ENCODE measurements at places on chromosomes 6 and 20. TPM values are rescaled to one million over a fixed set of nuclear protein-coding genes. Genes with fewer than 3 reads are reported as not detected.

- peak; percentile 40 for DNase-seq
- no peak overlapping the region for H3K4me3 ChIP-seq
- no peaks in the 10 kb centered on the region for H3K27me3 ChIP-seq
- H3K36me3 ChIP-seq: peaks cover 9% of the 10 kb centered on the region
- H3K4me1 ChIP-seq: peaks cover 18% of the 10 kb centered on the region
Observed at GRCh38 chr6:44100088-44100550, 27.1 kb downstream of the MRPL14 start.

HSF2 gene
- total RNA-seq: 8.2 TPM

- H3K4me1 ChIP-seq: no peaks in the 10 kb centered on the region
- H3K27ac ChIP-seq: no peak overlapping the region
- no peak overlapping the region for H3K4me3 ChIP-seq
- no peak for DNase-seq
Observed at GRCh38 chr6:46293641-46294316, 123.0 kb upstream of the ENPP5 start.

DNA sequence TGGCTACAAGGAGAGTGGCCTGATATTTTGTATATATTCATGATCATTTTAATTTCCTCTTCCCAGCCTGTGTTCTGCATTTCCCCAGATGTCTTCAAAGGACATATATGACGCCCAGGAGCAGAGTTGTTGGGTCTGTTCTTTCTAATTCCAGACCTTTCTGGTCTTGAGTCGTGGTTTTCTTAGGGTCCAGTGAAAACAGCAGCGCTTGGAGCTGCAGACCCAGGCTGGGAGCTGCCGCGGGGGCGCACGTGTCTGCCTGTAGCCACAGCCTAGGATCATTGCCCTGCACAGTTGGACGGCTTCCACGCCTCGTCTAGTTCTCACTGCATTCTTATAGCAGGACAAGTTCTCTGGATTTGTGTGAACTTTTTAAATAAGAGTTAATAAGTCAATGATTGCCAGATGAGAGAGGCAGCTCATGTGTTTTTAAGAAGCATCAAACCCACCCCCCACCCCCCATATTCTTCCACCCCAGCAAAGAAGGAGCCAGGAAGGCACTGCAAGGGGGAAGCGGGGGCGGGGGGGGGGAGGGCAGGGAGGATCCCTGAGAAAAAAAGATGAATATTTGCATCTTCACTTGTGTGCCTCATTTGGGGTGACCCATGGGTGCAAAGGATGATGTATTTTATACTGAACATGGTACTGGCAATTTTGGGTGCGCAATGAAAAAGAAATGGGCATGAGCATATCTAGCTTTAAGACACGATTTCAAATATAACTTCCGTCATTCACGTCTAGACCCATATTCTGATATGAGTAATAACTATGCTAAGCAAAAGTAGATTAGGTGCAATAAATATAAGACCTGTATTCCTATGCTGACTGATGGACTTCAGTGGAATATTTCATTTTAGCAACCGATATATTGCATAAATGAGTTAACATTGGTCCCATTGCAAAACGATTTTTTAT, 160.0 kb downstream of the TBXT start:
- no peak for DNase-seq
- no peaks in the 10 kb centered on the region for H3K27me3 ChIP-seq
- H3K27ac ChIP-seq: no peak overlapping the region
- H3K4me3 ChIP-seq: no peak overlapping the region
- no peaks in the 10 kb centered on the region for H3K36me3 ChIP-seq

- H3K4me3 ChIP-seq: no peak overlapping the region
- H3K36me3 ChIP-seq: no peaks in the 10 kb centered on the region
- no peaks in the 10 kb centered on the region for H3K4me1 ChIP-seq
- H3K27ac ChIP-seq: no peak overlapping the region
Observed at GRCh38 chr6:6178795-6179194, 141.7 kb downstream of the F13A1 start.

DNA sequence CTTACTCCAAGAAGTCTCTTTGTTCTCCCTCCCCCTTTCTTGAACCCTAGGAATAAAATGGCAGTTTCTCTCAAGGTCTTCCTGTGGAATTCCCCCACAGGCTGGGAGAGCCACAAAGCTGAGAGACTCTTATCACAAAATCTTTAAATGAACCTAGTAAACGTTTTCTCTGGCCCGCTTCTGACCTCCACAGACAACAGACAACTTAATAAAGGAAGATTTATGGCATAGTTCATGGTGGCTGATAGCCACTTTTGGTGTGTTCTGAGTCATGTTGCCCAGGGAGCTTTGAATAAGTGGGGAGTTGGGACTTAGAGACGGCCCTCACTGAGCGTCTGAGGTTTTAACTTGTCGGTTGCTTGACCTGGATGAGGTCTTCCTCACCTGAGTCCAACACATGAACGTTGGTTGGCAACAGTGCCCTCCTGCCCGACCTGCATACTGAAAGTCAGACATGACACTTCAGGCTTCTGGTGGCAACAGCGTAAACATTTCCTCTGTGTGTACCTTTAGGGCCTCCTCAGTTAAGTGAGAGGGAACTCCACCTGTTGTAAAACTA, 124.1 kb downstream of the FOXO3 start:
- H3K27me3 ChIP-seq: no peaks in the 10 kb centered on the region
- H3K36me3 ChIP-seq: peaks cover 94% of the 10 kb centered on the region
- DNase-seq: no peak
- no peak overlapping the region for H3K27ac ChIP-seq

DNA sequence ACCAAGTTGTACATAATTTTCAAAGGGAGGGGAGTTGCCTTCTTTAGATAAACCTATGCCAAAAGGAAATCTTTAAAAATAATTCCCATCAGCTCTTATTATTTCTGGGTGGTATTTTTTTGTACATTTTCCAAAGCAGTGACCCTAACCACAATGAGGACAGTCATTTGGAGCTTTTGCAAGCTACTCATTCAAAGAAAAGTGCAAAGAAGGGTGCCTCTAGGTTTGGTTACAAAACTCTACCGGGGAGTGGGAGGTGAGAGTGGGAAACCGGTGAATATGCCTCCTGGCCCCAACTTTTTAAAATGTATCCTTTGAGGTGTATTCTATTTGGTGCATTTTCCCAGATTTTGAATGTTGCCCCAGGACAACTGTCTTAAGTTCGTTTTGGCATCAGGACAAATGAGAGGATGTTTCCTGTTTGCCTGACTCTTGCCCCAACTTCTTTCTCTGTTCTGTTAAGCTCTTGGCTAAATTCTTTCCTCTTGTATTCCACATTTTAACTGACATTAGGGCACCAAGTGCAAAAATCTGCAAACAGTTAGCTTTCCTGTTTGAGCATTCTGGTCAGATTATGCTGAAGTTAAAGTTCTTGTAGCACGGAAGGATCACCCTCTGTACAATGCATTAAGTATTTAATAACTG, 78.9 kb downstream of the SLX4IP start:
- no peaks in the 10 kb centered on the region for H3K36me3 ChIP-seq
- H3K27ac ChIP-seq: peak overlapping the region; percentile 67
- no peaks in the 10 kb centered on the region for H3K27me3 ChIP-seq
- peak overlapping the region; percentile 24 for H3K4me3 ChIP-seq

DNA sequence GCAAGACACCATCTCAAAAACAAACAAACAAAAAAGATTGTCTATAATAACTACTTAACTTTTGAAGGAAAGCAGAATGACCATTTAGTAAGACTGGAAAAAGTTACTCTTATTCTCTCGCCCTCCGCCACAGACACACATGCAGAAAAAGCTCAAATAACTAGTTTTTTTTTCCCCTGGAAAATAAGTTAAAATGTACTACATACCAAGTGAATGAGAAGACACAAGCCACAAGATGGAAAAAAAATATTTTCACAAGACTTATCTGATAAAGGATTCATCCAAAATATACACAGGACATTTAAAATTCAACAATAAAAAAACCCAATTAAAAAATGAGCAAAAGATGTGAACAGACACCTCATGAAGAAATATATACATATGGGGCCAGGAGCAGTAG, 31.9 kb downstream of the NUDT3 start:
- peak overlapping the region; percentile 82 for H3K27ac ChIP-seq
- no peaks in the 10 kb centered on the region for H3K36me3 ChIP-seq
- peaks cover 27% of the 10 kb centered on the region for H3K4me1 ChIP-seq
- no peak overlapping the region for H3K4me3 ChIP-seq
- no peak for DNase-seq

ARMH2 gene
- total RNA-seq: not detected

DNA sequence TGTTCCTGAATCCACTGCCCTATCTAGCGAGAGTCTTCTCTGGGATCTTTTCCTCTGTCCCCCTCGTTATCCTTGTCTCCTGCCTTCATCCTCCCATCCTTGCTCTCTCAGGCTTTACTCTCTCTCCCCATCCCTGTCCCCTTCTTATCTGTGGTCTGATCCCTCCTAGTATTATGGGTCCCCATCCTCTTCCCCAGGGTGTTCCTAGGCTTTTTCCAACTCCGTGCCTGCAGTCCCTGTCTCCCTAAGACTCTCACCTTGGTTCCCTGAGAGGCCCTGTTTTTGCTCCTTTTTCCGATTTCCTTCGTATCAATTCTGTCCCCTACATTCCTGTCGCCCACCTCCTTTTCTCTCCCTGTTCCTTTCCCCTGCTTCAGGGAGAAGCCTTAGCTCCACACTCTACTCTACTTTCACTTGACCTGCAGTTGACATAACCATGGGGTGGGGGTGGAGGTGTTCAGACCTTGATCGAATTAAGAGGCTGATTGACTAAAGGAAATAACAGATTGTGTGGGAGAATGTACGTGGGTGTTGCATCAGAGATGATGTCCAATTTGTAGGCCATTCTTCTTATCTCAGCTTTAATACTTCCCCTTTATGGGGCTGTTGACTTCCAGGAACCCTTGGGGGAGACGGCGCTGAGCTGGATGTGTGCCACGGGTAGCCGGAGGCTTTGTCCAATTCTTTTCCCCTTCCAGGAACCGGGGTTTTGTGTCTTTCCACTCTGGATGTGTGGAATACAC, 905 bp downstream of the PPARD start:
- peak; percentile 5 for DNase-seq
- H3K4me1 ChIP-seq: peaks cover 18% of the 10 kb centered on the region
- peak overlapping the region; percentile 95 for H3K27ac ChIP-seq
- H3K36me3 ChIP-seq: peaks cover 28% of the 10 kb centered on the region

- no peaks in the 10 kb centered on the region for H3K4me1 ChIP-seq
- H3K27ac ChIP-seq: no peak overlapping the region
- H3K36me3 ChIP-seq: peaks cover 18% of the 10 kb centered on the region
Observed at GRCh38 chr20:33348136-33348937, 53.0 kb downstream of the CDK5RAP1 start.

DNA sequence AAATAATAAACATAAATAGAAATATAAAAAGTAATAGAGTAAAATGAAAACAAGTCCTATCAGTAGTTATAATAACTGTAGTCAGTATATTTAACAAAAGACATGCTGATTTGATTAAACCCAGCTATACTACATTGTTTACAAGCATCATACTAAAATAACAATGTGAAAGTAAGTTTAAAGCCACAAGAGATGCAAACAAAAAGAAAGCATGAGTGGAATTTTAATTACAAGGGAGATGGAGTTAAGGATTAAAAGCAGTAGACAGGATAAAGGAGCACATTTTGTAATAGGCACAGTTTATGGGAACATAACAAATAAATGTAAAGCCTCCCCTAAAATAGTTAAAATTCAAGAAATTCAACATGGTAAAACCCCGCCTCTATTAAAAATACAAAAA, 41.5 kb downstream of the SENP6 start:
- no peaks in the 10 kb centered on the region for H3K27me3 ChIP-seq
- no peak overlapping the region for H3K4me3 ChIP-seq
- peaks cover 7% of the 10 kb centered on the region for H3K4me1 ChIP-seq
- peaks cover 68% of the 10 kb centered on the region for H3K36me3 ChIP-seq

TMEM200A gene
- not detected for total RNA-seq

DNA sequence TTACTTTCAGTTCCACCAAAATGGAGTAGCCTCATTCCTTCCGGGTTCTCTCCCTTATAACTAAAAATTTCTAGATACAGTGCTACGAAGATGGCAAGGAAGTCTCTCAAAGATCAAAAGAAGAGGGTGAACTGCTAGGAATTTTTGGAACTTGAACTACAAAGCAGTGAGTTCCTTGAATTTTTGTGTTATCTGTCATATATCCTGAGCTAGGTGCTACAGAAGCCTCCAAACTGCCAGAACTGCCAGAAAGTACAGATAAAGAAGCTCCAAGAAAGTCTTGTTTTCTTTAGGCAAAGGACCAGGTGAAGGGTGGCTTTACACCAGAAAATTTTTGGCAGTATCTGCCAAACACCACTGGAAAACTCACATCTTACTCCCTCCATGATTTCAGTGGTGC, 218.8 kb upstream of the FLRT3 start:
- H3K36me3 ChIP-seq: no peaks in the 10 kb centered on the region
- DNase-seq: no peak
- H3K27ac ChIP-seq: no peak overlapping the region
- H3K4me3 ChIP-seq: no peak overlapping the region
- H3K4me1 ChIP-seq: peaks cover 6% of the 10 kb centered on the region
- H3K27me3 ChIP-seq: no peaks in the 10 kb centered on the region

DNA sequence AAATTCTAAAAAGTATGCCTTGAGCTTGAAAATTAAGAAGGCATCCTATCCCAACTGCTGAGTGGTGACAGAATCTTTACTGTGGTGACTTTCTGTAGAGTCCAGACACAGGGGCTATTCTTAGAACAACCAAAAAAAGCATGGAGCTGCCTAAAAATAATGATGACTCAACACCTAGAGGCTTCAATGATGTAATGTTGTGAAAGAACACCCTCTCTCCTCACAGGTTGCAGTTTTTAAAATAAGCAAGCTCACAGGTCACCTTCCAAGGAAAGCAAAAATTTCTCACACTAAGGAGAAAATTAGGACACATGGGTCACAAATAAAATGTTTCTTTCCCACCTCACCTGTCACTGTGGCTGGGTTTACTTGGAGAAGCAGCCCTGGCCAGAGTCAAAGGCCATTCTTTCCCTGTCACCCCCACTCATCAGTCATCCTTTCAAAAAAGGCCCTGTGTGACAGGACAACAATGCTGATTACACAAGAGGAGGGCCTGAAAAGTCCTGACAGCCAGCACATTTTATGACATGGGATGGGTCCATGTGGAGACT, 53.5 kb downstream of the RCAN2 start:
- H3K27me3 ChIP-seq: no peaks in the 10 kb centered on the region
- no peak overlapping the region for H3K27ac ChIP-seq
- DNase-seq: peak; percentile 52

- no peak overlapping the region for H3K27ac ChIP-seq
- peaks cover 21% of the 10 kb centered on the region for H3K4me1 ChIP-seq
- H3K36me3 ChIP-seq: peaks cover 6% of the 10 kb centered on the region
- DNase-seq: no peak
- no peaks in the 10 kb centered on the region for H3K27me3 ChIP-seq
- no peak overlapping the region for H3K4me3 ChIP-seq
Observed at GRCh38 chr6:299104-299980, 7.1 kb downstream of the DUSP22 start.

PLCB1 gene
- 8.2 TPM for total RNA-seq

CALHM4 gene
- total RNA-seq: not detected

GRCh38 chr6:4655196-4656025, 120.8 kb upstream of the CDYL start:
- H3K27me3 ChIP-seq: no peaks in the 10 kb centered on the region
- no peaks in the 10 kb centered on the region for H3K4me1 ChIP-seq
- H3K27ac ChIP-seq: no peak overlapping the region
- H3K4me3 ChIP-seq: no peak overlapping the region
- H3K36me3 ChIP-seq: no peaks in the 10 kb centered on the region
